ENCODE measurements at places on chromosomes 5 and 9.

- DNase-seq: no peak
These were observed 209.6 kb downstream of the TRPM3 start for GRCh38 chr9:70911791-70912190.

DNA sequence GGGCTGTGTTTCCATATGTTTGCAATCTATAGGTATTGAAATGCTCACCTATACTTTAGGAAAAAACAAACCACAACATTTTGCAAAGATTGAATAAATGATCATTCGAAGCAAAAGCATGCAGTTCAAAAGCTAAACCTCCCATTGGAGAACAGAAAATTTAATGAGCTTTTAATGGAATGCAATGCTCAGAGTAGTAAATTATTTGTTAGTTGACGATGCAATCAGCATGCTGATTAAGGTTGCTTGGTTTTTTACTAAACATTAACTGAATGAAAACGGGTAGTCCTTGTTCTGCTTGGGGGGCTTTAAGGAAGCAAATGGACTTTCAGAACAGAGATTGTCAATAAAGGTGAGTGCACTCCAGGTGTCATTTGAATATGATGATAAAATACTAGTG is 123.3 kb upstream of the TMEM161B start:
- no peak for DNase-seq

GRCh38 chr9:94874316-94874715 is 147.8 kb downstream of the AOPEP start:
- peak; percentile 78 for DNase-seq

GRCh38 chr9:75715360-75715759 is 175.1 kb upstream of the PCSK5 start:
- DNase-seq: no peak

- DNase-seq: peak; percentile 32
These were observed 2118.6 kb upstream of the C9orf72 start for GRCh38 chr9:29691758-29692407.

DNA sequence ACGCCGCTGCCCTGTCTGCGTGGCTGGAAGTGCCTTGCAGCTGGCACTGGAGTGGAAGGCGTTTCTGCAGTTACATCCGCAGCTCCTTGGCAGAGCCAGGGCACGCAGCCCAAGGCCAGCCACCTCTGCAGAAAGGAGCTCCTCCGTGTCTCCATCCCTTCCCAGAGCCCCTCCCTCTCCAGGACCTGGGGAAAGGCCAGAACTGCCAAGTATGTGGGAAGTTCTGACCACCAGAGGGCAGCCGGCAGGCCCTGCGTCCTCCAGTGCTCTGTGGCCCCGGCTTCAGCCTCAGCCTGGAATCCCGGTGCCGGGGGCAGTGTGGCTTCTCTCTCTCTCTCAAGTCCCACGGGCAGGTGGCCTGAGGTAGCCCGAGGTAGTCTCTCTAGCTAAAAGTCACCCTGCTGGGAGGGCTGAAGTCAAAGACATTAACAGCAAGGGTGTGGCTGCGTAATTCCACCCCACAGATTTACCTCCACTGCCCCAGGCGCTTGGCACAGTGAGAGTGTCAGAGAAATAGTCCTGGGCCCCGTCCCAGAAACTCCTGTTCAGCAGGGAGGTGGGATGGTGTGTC is 101.7 kb upstream of the FCN2 start:
- peak; percentile 23 for DNase-seq

GRCh38 chr5:62167561-62168057 is 138.4 kb upstream of the KIF2A start:
- DNase-seq: no peak

DNA sequence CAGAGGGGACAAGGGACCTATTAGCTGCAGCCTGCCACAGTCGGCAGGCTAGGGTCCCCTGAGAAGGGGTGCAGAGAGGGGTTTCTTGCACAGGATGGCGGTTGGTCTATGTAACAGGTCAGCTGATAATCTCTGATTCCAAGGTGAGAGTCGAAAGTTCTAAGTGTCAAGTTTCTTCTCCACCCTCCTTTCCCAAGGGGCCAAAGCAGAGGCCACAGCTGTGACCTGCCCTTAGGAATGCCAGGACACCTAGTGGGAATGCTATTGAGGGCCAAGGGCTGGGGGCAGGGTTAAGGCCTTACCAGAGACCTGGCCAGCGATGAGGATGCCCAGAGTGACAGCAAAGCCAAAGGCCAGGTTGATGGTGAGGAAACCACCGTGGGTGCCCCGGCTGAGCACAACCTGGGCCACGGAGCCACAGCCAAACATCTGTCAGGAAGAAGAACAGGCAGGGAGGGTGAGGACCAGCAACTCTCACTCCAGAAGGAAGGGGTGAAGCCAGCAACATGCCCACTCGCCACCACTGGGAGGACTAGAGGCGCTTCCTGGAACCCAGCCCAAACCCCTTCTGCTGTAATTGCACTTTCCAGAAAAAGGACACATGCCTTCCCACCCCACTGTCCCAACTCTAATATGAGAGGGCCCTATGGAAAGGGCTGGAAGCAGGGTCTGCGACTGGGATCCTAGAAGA is 3.8 kb downstream of the AQP3 start:
- DNase-seq: no peak

DNA sequence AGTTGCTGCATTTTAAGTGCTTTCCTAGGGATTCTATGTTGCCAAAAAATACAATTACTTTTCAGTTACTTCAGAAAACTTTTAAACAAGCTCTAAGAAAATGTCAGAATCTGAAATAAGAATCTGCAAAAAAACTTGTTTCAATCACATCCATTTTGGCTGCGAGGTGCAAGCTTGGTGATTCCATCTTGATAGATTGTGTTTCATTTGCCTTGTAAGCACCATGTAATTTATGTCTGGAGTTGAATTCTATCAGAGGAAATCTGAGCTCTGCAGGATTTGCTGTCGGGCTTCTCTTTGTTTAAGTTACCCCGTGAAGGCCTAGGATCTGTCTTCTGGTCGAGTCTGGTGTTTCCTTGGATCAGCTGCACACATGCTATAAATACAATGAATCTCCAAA is 40.4 kb upstream of the MAN2A1 start:
- no peak for DNase-seq

DNA sequence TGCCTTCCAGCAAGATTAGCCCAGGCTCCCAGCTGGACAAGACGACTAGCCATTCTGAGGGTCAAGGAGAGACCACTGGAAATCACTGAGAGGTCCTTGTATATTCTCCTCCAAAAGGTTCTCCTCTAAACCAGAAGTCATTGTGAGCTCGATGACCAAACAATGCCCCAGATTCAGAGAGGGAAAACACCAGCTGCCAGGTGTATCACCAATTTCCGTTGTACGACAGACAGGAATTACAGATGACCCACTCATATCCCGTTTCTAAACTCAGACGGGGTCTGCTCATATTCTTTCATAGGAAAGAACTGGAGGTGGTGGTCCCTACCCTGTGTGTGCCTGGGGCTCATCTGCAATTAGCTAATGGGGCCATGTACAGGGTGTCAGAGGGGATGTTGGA is 14.2 kb downstream of the FAXDC2 start:
- no peak for DNase-seq

GRCh38 chr5:157263496-157264090 is 2.3 kb upstream of the CYFIP2 start:
- no peak for DNase-seq

GRCh38 chr9:124335320-124335707 is 77.6 kb downstream of the NEK6 start:
- DNase-seq: no peak

DNA sequence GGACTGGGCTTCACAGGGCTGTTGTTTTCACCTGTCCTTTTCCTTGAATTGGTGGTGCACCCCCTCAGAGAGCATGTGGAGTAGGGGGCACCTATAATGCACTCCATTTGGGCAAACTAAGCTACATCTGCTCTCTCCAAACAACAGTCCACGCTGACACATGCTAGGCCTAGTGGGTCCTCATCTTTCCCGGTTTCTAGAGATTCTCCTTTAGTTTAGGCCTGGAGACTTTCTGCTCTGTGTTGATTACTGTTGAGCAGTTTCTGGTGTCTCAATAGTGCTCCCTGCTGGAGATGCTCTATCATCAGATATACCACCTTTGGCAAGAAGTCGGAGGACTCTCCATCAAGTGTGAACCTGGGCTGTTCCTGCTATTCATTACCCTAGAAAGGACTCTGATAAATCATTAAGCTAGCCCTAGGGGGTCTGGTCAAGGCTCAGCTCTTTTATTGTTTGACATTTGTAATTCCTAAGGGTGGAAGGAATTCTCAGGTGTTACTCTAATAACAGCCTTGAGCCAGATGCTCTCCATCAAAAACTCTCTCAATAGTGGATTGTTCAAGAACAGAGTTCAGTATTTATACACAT is 64.0 kb upstream of the FYB1 start:
- DNase-seq: peak; percentile 75

- DNase-seq: no peak
These were observed 12.3 kb upstream of the DPM2 start for GRCh38 chr9:127949827-127950512.

DNA sequence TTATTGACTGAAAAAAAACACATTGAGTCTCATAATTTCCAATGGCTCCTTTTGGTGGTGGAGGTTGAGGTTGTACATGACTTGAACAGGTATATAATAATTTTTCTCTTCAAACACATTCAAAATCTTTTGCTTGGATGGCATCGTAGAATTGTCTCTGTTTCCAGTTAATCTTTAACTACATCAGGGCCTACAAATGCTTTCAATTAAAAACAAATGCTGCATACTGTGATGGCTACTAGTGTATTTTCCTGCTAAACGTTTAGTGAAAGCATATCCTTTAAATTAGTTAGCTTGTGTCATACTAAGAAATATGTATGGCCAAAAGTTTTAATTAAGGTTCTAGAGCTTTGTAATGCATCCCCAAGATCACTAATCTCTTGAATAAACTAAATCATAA is 313.8 kb downstream of the SLF1 start:
- DNase-seq: no peak

All from EL (cell line).